Activated CD8-positive, alpha-beta memory T cell treated with anti-CD3 and anti-CD28 coated beads for 1 hour (primary cell): ENCODE measurements at places on chromosomes 12 and 14.

GRCh38 chr12:58313091-58313855, 371.9 kb downstream of the ATP23 start:
- no peak for DNase-seq

- no peak for DNase-seq
Observed at GRCh38 chr12:69211160-69211559, 28.2 kb upstream of the CPSF6 start.

GRCh38 chr14:56119201-56119981, 1.2 kb downstream of the PELI2 start:
- DNase-seq = no peak

DNA sequence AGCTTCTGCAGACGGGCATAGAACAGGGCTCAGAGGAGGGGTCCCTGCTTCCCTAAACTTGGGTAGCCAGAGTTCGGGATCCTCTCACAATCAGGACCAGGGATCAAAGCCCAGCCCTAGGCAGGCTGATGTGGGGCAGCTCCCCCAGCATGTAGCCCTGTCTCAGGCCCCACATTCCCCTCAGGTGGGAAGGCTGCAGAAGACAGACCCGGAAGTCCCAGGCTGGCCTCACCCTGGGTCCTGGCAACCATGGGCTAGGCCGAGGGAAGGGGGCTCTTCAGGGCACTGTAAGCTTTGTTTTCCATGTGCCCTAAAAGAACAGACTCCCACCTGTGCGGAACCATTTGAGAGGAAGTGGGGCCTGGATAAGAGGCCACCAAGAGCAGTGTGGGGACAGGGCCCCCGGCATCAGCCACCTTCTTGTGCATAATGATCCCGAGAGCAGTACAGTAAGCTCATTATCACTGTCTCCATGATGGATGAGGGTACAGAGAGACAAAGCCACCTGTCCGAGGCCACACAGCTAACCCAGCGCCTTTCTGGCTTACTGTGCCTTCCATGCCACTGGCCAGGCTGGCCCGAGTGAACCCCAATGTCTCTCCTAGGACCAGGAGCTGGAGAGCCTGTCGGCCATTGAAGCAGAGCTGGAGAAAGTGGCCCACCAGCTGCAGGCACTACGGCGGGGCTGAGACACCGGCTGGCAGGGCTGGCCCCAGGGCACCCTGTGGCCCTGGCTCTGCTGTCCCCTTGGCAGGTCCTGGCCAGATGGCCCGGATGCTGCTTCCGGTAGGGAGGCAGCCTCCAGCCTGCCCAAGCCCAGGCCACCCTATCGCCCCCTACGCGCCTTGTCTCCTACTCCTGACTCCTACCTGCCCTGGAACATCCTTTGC, 11.5 kb downstream of the CHGA start:
- DNase-seq = no peak

GRCh38 chr12:78636231-78636855, 228.2 kb upstream of the SYT1 start:
- no peak for DNase-seq

DNA sequence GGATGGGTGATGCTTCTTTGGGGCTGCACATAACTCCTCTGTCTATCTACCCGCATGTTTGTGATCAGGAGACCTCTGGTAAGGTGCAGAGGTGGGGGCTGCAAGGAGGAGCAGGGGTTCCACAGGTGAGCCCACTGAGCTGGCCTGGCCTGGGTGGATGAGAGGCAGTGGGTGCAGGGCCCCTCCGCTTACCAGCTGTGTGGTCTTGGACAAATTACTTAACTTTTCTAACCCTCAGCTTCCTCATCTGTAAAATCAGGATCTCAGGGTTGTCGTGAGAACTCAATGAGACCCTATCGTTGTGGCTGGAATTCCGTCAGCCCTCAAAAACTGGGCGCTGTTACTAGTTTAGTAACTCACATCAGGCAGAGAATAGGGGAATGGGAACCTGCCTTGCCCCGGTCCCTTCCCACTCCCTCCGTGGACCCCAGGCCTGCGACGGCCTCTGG, 7.5 kb downstream of the PTPN6 start:
- no peak for DNase-seq

- DNase-seq = no peak
Observed at GRCh38 chr12:119679081-119679480, 11.1 kb downstream of the PRKAB1 start.

DNA sequence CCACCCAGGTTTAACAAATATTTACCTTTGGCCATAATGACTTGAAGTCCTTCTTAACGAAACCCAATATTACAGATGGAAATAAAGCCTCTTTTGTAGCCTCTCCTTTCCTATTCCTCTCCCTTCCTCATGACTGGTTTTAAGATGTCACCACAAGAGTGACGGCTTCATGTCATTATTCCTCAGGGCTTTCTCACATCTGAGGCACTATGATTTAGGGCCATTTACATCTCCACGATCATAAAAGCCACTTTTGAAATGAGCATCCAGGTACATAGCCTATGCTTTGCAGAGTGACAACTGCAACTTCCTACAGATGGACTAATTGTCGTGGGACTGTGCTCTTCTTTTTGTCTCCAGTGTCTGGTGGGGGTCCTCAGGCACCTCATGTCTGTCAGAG, 32.3 kb upstream of the DACT1 start:
- DNase-seq = no peak
